ENCODE measurements at places on chromosomes 3 and 15.

GRCh38 chr15:76973362-76973743 lies 21.6 kb upstream of the PSTPIP1 start:
- DNase-seq: peak; percentile 45
- H3K36me3 ChIP-seq: no peaks in the 10 kb centered on the region
- no peaks in the 10 kb centered on the region for H3K27me3 ChIP-seq
- no peaks in the 10 kb centered on the region for H3K4me1 ChIP-seq
- no peak overlapping the region for H3K27ac ChIP-seq
- no peak overlapping the region for H3K4me3 ChIP-seq

DNA sequence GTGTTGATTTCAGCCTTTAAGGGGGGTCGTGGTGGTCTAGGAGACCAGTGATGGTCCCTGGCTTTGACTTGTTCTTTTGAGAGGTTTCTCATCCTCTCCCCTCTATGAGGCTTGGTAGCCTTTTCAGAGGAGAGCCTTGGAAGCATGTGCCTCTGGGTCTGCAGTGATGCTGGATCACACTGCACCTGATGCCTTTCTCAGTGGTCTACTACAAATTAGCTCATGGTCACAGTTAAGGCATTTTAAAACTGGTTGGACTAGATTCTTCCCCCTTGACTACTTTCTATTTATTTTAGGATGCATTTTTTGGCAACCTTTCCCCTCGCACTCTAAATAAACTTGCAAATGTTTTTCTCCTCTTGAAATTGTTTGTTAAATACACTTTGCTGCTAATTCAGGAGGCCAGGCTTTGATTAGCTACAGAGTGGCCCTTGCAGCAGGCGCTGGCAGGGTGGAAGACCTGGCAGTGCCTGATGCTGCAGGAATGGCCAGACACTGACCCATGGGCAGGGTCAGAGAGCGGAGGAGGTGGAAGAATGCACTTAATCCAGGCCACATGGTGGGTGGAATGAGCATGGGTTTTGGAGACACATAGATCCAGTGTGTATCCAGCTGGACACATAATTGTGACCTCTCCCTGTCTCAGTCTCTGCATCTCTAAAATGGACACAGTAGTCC lies 318.8 kb upstream of the CTDSPL start:
- H3K36me3 ChIP-seq: peaks cover 2% of the 10 kb centered on the region
- no peak overlapping the region for H3K27ac ChIP-seq
- H3K4me1 ChIP-seq: no peaks in the 10 kb centered on the region
- no peaks in the 10 kb centered on the region for H3K27me3 ChIP-seq
- no peak for DNase-seq

DNA sequence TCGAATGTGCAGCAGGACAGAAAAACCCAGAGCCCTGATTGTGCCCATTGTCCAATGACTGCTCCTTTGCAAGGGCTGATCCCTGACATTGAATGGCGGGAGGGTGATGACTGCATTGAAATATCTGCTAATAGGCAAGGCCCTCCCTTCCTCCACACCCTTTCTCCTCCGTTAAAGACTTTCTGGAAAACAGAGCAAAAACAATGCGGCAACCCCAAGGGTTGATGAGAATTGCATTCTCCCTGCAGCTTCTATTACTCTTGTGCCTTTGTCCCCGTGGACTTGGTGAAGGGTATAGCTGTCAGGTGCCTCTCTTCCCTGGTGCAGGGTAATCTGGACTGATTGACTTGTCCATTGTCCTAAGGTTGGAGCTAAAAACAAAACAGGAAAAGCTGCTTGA lies 71.8 kb downstream of the THSD4 start:
- peaks cover 2% of the 10 kb centered on the region for H3K27me3 ChIP-seq
- H3K4me3 ChIP-seq: no peak overlapping the region
- no peak overlapping the region for H3K27ac ChIP-seq
- DNase-seq: no peak
- H3K4me1 ChIP-seq: no peaks in the 10 kb centered on the region

DNA sequence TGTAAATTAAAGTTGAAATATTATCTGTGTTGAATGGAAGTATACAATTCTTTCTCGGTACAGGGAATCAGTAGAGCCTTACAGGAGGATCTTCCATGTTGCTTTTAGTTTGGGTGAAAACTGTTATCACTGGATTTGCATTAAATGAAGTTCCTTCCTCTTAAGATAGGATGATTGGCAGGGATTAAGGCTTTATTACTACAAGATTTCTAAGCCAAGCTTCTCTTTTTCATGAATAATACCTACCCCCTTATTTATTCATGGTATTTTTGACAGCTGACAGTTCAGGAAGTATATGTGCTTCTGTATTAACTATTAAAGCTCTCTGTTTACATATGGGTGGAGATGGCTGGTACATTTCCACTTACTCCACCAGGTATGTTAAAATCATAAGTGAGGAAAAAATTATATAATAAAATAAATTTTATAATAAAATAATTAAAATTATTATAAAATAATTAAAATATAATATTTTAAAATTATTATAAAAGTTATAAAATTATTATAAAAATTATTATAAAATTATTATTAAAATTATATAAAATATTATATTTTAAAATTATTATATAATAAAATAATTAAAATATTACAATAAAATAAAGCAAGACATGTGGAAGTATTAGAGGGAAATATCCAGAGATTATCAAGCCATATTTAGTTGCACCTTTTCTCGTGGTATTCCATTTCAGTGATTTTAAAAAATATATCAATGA lies 332.9 kb downstream of the ROBO2 start:
- H3K36me3 ChIP-seq: no peaks in the 10 kb centered on the region
- H3K4me3 ChIP-seq: no peak overlapping the region
- no peaks in the 10 kb centered on the region for H3K4me1 ChIP-seq
- no peaks in the 10 kb centered on the region for H3K27me3 ChIP-seq
- no peak overlapping the region for H3K27ac ChIP-seq
- no peak for DNase-seq

- H3K27ac ChIP-seq: no peak overlapping the region
- H3K4me1 ChIP-seq: no peaks in the 10 kb centered on the region
- no peaks in the 10 kb centered on the region for H3K27me3 ChIP-seq
- DNase-seq: peak; percentile 48
- no peaks in the 10 kb centered on the region for H3K36me3 ChIP-seq
These were observed 68.4 kb upstream of the TNFAIP8L3 start for GRCh38 chr15:51162865-51163762.

Measured in T-cell (primary cell).